Activated CD4-positive, CD25-positive, alpha-beta regulatory T cell treated with anti-CD3 and anti-CD28 coated beads, Interleukin-2, amount 50 U/mL, for 16 hours (primary cell): ENCODE measurements at places on chromosomes 2 and 18.

DNA sequence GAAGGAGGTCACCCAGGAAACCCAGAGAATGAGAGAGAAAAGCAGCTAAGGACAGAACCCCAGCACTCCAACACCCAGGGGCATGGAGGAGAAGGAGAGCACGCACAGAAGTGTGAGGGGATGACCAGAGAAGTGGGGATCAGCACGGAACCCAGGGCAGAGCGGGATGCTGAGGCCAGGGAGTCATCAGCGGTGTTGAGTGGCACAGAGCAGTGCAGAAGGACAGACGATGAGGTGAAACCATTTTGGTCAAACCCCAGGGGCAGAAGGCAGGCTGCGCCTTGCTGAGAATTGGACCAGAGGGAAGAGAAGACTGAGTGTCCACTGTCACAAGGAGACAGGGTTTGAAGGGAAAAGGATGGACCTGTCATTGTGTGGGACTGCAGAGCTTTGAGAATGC is 23.4 kb upstream of the ASB18 start:
- DNase-seq, result no peak

- DNase-seq, result no peak
Observed at GRCh38 chr18:11520536-11520935, 88.9 kb upstream of the SLC35G4 start.

- no peak for DNase-seq
Observed at GRCh38 chr2:218010984-218011652, 8.3 kb upstream of the TNS1 start.

- no peak for DNase-seq
Observed at GRCh38 chr2:157875641-157876065, 477 bp downstream of the ACVR1 start.

DNA sequence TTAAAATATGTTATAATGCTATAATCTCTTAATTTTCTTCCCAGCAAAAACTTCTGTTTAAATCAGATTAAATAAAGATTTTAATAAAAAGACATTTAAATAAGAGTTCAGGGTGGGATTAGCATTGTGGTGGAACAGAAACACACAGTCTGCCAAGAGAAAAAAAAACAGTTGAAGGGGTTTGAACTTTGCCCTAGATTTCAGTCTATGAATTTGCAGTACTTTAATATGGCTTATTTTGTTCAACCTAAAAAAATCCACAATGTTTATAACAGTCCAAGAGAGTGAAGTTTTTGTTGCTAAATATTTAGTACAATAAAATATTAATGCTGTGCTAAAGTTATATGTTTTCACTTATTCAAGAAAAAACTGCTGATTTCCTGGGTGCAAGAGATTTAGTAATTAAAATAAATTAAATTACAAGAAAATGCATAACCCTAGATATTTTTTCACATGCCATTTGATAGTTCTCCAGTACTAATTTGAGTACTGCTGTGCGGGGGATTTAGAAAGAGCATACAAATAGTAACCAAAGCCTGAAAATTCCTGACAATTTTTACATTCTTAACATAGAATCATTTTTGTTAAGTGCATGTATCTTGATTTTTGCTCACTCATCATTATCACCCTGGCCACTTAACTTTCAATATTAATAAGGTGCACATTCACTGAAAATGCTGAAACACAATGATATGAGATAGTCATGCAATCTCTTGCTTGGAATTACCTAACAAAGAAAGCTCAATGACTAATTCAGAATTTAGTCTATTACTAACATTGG is 52.6 kb downstream of the SLC40A1 start:
- no peak for DNase-seq
